Esophagus muscularis mucosa (tissue), 4 donors: ENCODE measurements at places on chromosomes 5 and 9. TPM values are rescaled to one million over a fixed set of nuclear protein-coding genes. Genes with fewer than 3 reads are reported as not detected.

DNA sequence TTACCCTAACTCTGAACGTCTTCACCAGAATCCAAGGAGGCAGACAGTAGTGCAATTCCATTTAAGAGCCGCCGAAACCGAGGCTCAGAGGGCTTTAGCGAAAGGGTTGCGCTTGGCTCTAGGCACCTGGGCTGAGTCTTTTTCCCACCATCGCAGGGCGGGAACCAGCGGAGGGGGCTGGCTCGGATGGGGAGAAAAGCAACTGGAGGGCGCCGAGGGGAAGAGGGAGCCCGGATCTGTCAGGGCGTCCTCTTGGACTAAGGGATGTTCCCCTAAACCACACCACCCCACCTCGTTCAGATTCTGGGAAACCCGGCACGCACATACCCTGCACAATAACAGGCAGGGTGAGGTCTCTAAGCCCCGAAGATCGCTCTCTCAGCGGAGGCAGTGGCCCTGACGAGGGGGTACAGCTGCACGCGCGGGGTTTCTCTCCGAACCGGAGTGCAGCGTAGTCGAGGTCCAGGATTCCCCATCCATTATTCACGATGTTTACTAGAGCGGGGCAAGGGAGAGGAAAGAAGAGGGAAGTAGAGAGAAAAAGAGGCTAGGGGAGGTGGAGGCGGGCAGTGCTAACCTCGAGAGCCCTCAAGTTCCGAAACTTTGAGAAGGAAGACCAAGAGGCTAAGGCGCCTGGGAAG is 1.3 kb upstream of the POU4F3 start:
- H3K4me3 ChIP-seq, result no peak overlapping the region
- peaks cover 12% of the 10 kb centered on the region for H3K4me1 ChIP-seq
- peaks cover 50% of the 10 kb centered on the region for H3K27me3 ChIP-seq
- no peak overlapping the region for H3K27ac ChIP-seq

PTPN3 gene
- total RNA-seq, result 1.1 TPM

DNA sequence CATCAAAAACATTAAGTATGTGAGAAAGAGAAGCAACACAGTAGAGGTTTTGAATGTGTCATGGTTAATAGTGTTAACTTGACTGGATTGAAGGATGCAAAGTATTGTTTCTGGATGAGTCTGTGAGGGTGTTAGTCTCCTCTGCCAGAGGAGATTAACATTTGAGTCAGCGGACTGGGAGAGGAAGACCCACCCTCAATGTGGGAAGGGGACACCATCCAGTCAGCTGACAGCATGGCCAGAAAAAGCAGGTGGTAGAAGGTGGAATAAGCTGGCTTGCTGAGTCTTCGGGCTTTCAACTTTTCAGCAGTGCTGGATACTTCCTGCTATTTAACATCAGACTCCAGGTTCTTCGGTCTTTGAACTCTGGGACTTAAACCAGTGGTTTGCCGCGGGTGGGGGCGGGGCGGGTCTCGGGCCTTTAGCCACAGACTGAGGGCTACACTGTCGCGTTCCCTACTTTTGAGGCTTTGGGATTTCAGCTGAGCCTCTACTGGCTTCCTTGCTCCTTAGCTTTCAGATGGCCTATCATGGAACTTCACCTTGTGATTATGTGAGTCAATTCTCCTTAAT is 309.9 kb upstream of the ST8SIA4 start:
- H3K27ac ChIP-seq, result no peak overlapping the region
- no peak for DNase-seq
- H3K27me3 ChIP-seq, result no peaks in the 10 kb centered on the region
- no peaks in the 10 kb centered on the region for H3K36me3 ChIP-seq
- no peak overlapping the region for H3K4me3 ChIP-seq

GABRA6 gene
- total RNA-seq, result not detected

GRCh38 chr9:126389992-126390391 is 63.4 kb downstream of the MVB12B start:
- H3K4me3 ChIP-seq, result no peak overlapping the region
- no peaks in the 10 kb centered on the region for H3K27me3 ChIP-seq
- H3K36me3 ChIP-seq, result peaks cover 40% of the 10 kb centered on the region
- peaks cover 16% of the 10 kb centered on the region for H3K4me1 ChIP-seq

GTF3C5 gene
- total RNA-seq, result 58.1 TPM

- no peak overlapping the region for H3K27ac ChIP-seq
- peak; percentile 85 for DNase-seq
- no peaks in the 10 kb centered on the region for H3K4me1 ChIP-seq
Measured at GRCh38 chr9:138080979-138081378, 203.4 kb downstream of the CACNA1B start.

- H3K36me3 ChIP-seq, result peaks cover 9% of the 10 kb centered on the region
- peak within 1 kb of the TSS; percentile 97 for H3K27ac ChIP-seq
- peaks cover 34% of the 10 kb centered on the region for H3K4me1 ChIP-seq
- H3K4me3 ChIP-seq, result peak within 1 kb of the TSS; percentile 96
- DNase-seq, result peak; percentile 92
Measured at GRCh38 chr5:43556857-43557542, at the start of gene PAIP1. Gene PAIP1, minus strand, starts transcription at chr5:43557077. Its CDS starts 231 bp downstream, at chr5:43556846.

GRCh38 chr9:94922098-94922607 is 195.7 kb downstream of the AOPEP start:
- H3K4me1 ChIP-seq, result peaks cover 51% of the 10 kb centered on the region
- no peak for DNase-seq
- H3K27me3 ChIP-seq, result no peaks in the 10 kb centered on the region
- H3K27ac ChIP-seq, result peak overlapping the region; percentile 83
- H3K4me3 ChIP-seq, result no peak overlapping the region

DNA sequence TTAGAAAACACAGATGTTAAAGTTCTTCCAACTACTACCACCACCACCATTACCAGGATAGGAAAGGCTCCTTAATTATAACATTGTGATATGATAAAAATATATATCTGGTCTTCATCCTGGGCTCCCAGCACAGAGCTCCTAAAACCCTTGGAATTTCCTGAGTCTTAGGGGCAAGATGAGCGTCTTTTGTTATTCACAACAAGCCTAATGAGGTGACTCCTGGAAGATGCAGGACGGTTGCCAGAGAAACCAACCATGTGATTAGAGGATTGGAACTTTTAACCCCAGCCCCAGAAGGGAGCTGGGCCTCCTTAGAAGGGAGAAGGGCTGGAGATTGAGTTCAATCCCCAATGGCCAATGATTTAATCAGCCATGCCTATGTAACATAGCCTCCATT is 148.0 kb upstream of the ADRA1B start:
- no peaks in the 10 kb centered on the region for H3K27me3 ChIP-seq
- H3K27ac ChIP-seq, result no peak overlapping the region
- no peak for DNase-seq
- H3K4me1 ChIP-seq, result peaks cover 6% of the 10 kb centered on the region

CDHR2 gene
- total RNA-seq, result not detected

- peak overlapping the region; percentile 48 for H3K4me3 ChIP-seq
- DNase-seq, result no peak
- no peak overlapping the region for H3K27ac ChIP-seq
Measured at GRCh38 chr9:91905991-91906469, 44.0 kb downstream of the ROR2 start.

DNA sequence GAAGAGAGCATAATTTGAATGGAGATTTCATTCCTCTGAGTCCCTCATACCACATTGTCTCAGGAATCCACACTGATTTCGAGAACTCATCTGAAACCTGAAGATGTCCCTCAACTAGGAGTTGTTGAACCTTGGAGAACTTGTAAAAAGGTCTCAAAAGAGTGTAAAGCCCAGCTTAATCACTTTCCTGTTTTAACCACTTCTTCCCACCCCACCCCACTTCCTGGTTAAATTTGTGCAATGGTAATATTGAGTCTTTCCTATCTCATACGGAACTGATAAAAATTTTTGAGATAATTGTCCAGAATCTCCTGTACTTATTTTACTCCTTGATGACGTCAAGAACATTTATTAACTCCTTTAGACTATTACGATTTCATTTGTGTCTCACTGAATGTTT is 240.7 kb downstream of the ARRDC3 start:
- no peaks in the 10 kb centered on the region for H3K27me3 ChIP-seq
- DNase-seq, result no peak
- peaks cover 38% of the 10 kb centered on the region for H3K4me1 ChIP-seq
- no peak overlapping the region for H3K27ac ChIP-seq

TCF7 gene
- total RNA-seq, result 2.1 TPM

DNA sequence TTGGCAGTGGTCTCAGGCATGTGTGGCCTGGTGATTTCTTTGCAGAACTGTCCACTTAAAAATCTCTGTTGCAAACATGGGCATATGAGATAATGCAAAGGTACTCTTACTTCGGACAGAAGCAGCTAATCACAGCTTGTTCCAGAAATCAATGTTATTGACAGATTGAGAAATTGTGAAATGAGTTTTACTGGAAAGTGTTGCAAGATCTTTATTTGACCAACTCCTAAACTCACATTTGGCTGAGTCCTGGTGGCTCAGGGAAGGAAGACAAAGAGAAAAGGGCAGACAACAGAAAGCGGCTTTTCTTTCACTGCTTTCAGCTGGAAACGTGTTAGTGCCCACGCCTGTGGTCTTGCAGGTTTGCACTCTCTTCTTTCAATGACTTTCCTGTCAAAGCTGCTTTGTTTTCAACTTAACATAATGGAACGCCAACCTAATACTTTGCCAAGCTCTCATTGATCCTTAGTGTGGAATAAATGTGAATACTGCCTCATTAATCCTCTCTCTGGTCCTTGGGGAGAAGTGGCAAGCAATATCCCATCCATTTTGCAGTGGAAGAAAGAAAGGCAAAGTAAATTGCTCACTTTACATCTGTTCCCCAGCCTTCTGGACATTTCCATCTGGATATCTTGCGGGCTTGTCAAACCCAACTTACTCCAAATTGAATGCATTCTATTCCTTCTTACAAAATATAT is 586.4 kb downstream of the LRRC70 start:
- no peak overlapping the region for H3K27ac ChIP-seq
- H3K4me3 ChIP-seq, result no peak overlapping the region

DNA sequence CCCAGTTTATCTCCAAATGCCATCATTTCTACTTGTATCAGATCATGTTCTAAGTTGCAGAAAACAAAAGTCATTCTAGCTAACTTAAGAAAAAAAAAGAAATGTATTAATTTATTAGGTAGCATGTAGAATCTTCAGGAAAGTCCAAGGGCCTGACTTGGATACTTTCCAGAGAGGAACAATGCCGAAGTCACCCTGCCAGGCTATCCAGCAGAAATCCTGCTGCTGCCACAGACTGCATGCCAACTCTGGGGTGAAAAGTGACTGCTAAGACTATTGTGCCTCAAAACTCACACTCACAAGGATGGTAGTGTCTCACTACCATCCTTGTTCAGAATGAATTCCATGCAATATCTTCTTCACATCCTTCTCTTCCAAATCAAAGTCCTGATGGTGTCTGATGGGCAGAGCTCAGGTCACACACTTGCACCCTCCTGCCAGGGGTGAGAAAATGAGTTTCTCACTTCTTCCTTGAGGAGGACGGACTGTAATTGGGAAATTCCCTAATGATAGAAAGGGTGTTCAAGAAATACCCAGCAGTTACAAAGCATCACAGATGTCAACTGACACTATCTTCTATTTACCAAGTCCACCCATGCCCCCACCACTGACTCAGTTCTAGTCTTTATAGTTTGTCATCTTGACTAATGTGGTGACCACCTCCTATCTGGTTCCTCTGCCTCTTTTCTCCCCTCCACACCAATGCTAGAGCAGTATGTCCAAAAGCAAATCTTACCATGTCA is 279.4 kb downstream of the CWC27 start:
- no peak overlapping the region for H3K27ac ChIP-seq
- H3K4me1 ChIP-seq, result peaks cover 7% of the 10 kb centered on the region
- H3K4me3 ChIP-seq, result no peak overlapping the region

DNA sequence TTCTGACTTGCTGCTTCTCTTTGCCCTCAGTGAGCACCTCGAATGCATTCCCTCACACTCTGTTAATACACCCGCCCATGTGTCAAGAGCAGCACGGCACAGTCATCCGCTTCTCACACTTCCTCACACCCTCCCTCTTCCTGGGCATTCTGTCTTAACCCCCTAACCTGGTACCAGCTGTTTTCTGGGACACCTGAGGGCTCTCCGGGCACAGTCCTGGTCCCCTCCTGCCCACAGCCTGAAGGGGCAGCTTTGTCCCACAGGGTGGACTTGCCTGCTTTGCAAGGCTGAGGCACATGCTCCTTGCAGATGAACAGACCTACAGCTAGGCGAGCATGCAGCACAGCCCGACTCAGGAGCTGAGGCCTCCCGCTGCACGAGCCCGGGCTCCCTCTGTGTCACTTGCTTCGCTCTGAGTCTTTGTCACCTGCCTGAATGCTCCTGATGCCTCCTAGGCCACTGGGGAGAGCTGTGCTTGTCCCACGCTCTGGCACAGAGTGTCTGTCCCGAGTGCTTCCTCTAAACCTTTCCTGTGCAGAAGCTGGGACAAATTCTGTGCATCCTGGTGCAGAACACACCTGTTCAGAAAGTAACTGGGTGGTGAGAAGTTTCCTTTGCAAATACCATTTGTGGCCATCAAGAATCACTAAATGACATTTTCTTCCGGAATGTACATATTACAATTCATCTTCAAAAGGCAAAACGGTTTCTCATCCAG is 47.8 kb downstream of the AHRR start:
- peaks cover 5% of the 10 kb centered on the region for H3K4me1 ChIP-seq
- H3K36me3 ChIP-seq, result no peaks in the 10 kb centered on the region

CYLC2 gene
- total RNA-seq, result not detected

DNA sequence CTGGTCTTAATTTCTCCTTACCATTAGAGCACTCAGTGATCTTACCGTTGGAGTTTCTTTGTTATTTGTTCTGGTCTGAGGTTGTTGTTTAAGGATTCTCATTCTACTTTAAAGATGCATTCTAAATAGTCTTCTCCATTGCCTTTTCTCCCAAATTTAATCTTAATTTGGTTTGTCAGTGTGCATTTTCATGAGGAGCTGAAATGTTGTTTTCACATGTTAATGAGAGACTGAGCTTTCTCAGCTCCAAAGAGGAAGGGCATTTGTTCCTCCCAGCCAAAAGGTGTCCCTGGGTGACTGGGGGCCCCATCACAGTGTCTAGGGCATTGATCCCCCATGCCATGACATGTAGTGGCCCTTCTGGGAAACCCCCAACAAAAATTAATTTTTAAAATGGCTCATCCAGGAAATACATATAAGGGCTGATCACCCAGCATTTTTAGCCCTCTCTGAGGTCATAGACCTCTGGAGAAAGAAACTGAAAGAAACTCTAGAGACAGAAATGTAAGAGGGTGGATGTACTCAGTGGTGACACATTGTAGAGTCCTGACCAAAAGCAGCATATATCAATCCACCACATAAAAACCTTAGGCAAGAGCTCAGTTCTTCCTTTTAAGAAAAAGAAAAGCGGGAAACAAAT is 240.4 kb upstream of the RAI14 start:
- H3K4me1 ChIP-seq, result no peaks in the 10 kb centered on the region
- no peak for DNase-seq

- H3K4me3 ChIP-seq, result no peak overlapping the region
- no peaks in the 10 kb centered on the region for H3K36me3 ChIP-seq
- H3K27ac ChIP-seq, result no peak overlapping the region
- no peaks in the 10 kb centered on the region for H3K4me1 ChIP-seq
- DNase-seq, result no peak
Measured at GRCh38 chr5:99644822-99645221, 716.0 kb upstream of the CHD1 start.
